ENCODE measurements at places on chromosomes 2 and 18.

DNA sequence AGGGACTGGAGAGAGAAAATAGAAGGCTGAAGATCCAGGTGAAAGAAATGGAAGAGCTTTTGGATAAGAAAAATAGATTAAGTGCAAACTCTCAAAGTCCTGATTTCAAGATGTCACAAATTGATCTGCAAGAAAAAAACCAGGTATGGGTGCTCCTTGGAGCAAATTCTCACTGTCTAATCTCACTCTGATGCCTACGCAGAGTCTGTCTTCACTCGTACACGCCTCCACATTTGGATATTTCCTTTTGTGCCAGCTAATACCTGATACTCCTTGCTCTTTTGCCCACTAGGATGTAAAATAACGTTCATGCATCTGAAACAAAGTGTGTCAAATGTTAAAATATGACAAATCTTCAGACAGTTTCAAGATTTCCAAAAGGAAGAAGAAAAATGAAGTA lies 99.4 kb downstream of the CCDC102B start:
- DNase-seq: no peak

GRCh38 chr2:56295666-56296065 lies 111.9 kb downstream of the CCDC85A start:
- DNase-seq: no peak

DNA sequence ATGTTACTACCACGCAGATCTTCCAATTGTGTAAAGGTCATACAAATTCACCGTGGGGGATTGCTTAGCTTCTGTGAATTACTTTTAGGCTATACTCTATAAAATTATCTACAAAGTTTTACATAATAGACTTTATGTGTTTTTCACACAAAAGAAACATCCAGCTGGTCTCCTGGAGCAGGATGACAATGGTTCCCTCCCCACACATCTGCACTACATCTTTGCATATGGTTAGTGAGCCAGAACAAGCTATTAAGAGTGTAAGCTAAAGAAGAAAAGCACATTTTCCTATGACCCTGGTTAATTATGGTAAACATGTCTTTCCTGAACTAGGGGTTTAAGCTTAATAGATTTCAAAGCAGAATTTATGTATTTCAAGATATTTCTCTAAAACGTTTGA lies 295.1 kb downstream of the ASXL3 start:
- DNase-seq: no peak

- no peak for DNase-seq
These were observed 32.3 kb downstream of the PLB1 start for GRCh38 chr2:28528206-28528605.

DNA sequence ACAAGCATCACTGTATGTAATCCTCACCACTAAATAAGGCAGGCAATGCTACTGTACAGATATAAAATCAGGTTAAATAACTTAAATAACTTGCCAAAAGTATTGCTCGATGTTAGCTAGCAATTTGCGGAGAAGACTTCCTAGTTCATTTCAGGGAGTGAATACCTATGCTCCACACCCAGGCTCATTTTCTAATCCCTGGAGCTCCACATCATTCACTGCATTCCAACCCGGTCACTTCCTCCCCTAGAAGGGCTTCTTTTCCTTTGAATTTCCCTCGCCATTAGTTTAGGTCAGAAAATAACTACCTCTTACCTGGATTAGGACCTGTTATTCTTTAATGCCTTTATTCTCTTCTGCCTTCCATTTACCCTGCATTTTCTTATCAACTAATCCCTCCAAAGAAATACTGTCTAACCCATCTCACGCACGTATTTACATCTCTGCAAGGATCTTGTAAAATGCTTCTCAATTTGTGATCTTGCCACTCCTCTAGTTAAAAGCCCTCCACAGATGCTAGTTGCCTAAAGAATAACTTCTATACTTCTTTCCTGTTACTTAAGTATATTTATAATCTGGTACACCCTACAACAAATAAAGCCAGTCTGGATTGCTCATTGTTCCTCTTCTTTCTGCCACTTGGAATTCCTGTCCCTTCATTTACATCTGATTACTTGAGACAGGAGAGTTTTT lies 599.8 kb downstream of the NRXN1 start:
- DNase-seq: no peak

- no peak for DNase-seq
These were observed at the start of gene DSC2 for GRCh38 chr18:31102025-31102684. TSS of gene DSC2 (minus strand) at chr18:31102421. CDS start at chr18:31101971, 450 bp downstream.

DNA sequence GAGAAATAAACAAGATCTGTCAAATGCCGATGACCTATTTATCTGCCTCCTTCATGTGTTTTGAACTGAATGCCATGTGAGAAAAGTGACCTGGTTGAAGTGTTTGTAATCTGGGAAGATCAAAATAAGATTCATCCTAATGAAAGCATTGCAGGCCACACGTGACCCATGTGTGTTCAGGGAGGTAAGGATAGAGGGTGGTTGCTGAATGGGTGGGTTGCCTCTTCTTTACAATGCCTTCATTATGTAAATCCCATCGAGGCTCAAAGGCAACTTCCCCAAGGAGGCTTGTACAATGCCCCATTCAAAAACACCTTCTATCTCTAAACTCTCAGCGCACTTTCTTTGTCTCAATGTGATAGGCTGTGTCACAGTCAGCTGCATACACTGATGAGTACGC lies 273.1 kb downstream of the LRATD1 start:
- DNase-seq: no peak

- no peak for DNase-seq
These were observed 6.9 kb upstream of the POLR2D start for GRCh38 chr2:127864877-127865276.

- DNase-seq: no peak
These were observed 27.3 kb downstream of the MYCN start for GRCh38 chr2:15967415-15968279.

DNA sequence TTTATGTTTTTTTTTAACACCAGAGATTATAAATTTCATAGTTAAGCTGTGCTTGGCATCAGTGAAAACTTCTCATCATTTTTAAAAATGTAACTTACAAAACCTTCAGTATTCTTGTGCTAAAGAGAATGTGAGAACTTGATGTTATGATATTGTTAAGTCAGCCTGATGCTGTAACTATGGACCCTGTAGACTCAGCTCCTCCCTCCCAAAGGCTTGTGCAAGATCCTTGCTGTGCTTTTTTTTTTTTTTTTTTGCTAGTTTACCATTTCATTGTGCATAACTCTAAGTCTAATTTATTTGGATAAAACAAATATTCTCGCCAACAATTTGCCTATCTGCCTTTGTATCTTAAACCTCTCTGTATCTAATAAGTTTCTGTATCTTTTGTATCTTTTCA lies 12.9 kb upstream of the TFPI start:
- no peak for DNase-seq

GRCh38 chr2:22134421-22134820 lies 1010.7 kb downstream of the TDRD15 start:
- DNase-seq: no peak

GRCh38 chr18:44681076-44681970 lies 635 bp downstream of the SETBP1 start:
- no peak for DNase-seq

GRCh38 chr18:79630281-79631095 lies 49.1 kb upstream of the CTDP1 start:
- DNase-seq: no peak

DNA sequence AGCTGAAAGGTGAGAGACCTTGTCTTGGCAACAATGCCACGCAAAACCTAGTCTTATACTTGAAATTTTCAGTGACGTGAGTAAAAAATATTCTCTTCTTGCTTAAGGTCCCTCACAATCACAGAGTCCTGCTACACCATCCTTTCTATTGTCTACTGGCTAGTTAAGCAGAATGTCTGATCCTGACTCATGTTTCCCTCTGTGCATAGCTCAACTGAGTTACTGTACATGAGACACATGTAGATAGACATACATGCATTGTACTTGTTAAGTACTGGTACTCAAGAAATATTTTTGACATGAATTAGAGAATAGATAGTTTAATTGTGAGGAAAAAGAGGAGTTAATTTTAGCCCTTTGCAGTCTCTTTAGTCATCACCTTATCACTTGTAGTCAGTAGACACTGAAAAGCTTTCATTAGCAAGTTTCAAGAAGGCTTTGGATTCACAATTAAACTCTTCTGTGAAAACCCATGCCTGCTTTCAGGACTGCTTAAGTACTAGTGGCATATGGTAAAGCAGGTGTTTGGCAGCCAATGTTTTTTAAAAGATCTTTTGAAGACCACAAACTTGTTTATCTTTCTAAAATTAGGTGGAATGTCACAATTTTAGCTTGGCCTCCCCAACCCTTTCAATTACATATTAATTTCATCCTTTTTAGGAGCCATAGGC lies 158.7 kb upstream of the CCDC150 start:
- no peak for DNase-seq

DNA sequence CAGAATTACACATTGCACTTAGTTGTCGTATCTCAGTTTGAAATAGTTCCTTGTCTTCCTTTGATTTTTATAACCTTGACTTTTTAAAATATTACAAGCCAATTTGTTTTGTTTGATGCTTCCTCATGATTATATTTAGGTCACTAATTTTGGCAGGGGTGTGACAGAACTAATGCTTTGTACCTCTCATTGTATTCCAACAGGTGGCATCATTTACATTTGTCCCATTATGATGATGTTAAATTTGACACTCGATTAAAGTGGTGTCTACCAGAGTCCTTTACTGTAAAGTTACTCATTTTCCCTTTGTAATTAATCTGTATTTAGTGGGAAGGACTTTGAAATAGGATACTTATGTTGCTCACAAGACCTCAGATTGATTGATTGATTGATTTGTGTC lies 21.5 kb upstream of the MFSD2B start:
- no peak for DNase-seq

- no peak for DNase-seq
These were observed 60.7 kb downstream of the SH3RF3 start for GRCh38 chr2:109189751-109190150.

DNA sequence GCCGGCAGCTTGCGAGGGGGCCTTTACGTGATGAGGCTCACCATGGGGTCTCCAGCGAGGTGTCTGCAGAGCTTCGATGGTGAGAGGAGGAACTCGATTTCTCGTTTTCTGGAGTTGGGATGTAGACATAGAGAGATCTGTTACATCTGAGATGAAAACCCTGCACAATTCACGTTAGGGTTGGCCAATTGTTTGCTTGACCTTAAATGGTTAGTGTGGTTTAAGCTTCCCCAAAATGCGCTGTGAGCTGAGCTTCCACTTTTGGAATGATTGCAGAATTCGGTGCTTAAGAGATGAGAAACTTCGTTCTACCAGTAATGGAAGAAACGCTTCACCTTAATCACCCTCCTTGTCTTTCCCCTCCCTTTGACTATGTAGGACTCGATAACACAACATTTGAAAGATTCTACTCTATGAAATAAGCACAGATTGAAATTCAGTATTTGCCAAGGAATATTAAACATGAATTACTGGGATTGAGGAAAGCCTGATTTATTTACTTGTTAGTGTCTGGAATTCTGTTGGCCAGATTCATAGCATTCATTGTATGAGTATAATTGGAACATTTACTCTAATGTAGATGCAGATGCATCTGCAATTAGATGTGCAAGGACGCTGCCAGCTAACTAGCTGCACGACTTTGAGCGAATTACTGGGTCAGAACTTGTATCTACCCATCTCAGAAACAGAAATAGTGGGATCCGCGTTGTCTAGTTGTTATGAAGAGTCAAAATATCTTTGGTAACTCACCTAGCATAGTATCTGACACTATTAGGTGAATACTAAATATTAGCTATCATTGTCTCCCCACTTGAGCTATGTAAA lies 1.6 kb upstream of the KLF7 start:
- no peak for DNase-seq

- no peak for DNase-seq
These were observed 312.2 kb downstream of the LRATD1 start for GRCh38 chr2:14944562-14945346.

GRCh38 chr2:226378753-226379705 lies 420.6 kb downstream of the IRS1 start:
- no peak for DNase-seq

DNA sequence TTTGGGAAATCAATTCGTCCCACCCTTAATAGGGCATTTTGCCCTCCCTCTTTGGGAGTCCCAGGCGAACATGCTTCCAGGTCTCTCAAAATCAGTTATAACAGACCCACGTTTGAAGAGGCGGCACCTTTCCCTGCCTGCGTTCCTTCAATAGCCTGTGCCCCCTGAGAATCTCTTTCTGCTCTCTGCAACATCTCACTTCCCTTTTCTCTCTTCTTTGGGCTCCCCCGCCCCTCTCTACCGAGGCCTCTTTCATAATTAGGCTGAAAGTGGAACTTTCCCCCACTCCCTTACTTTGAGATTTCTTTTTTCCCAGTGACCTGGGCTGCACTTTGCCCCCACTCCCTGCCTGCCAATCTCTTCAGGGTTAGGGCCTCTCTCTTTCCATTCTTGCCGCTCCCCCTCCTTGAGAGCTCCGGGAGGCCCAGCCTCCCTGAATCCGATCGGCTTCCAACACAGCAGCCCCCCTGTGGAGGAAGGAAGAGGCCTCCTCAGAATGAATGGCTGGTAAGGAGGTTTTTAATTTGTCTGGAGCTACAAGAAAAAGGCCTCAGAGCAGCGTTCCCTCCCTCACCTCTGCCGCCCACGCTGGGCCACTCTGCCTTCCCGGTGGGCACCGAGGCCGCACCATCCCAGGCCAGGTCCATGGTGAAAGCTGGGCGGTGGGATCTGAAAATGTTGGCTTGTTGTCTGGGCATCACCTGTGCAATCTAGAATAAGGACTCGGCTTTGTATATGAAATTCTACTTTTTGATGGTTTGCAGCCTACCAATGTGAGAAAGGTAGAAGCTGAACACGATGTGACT lies 162.6 kb upstream of the SIX3 start:
- DNase-seq: no peak

DNA sequence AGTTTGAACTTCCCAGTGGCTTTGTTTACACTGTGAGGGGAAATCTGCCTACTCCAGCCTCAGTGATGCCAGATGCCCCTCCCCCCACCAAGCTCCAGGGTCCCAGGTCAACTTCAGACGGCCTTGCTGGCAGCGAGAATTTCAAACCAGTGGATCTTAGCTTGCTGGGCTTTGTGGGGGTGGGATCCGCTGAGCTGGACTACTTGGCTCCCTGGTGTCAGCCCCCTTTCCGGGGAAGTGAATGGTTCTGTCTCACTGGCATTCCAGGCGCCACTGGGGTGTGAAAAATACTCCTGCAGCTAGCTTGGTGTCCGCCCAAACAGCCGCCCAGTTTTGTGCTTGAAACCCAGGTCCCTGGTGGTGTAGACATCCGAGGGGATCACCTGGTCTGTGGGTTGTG lies 70.0 kb upstream of the NEUROD1 start:
- DNase-seq: no peak

GRCh38 chr2:226683196-226683595 lies 116.4 kb downstream of the IRS1 start:
- no peak for DNase-seq

GRCh38 chr18:62744076-62744968 lies 29.0 kb downstream of the PHLPP1 start:
- no peak for DNase-seq

- no peak for DNase-seq
These were observed 37.9 kb downstream of the MOGAT1 start for GRCh38 chr2:222709191-222709891.

GRCh38 chr2:201839727-201840126 lies 33.4 kb downstream of the CDK15 start:
- no peak for DNase-seq

Measured in stimulated activated CD8-positive, alpha-beta memory T cell treated with anti-CD3 and anti-CD28 coated beads, Interleukin-7, amount 100 ng/mL, for 1 hour (primary cell).